CD4-positive, alpha-beta T cell treated with Interleukin-17A for 1 hour (primary cell): ENCODE measurements at places on chromosomes 3 and 15.

DNA sequence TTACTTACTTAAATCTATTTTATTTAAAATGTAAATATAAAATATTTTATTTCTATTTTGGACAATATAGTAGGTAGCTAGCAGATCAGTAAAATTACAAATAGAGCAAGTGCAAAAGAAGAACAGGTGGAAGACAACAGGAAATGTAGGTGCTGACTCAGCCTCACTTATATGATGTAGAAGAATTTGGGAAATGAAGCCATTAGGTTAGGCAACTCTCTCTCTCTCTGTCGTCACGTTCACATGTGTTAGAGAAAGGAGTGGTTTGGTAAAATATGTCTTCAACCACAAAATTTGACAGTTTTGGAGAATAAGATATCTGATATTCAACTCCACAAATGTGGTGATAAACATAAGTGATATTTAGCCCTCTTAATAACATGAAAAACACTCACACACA lies 532.5 kb upstream of the KCNMB2 start:
- DNase-seq = peak; percentile 7

- no peak for DNase-seq
Measured at GRCh38 chr3:139377378-139377777, 12.1 kb downstream of the COPB2 start.

DNA sequence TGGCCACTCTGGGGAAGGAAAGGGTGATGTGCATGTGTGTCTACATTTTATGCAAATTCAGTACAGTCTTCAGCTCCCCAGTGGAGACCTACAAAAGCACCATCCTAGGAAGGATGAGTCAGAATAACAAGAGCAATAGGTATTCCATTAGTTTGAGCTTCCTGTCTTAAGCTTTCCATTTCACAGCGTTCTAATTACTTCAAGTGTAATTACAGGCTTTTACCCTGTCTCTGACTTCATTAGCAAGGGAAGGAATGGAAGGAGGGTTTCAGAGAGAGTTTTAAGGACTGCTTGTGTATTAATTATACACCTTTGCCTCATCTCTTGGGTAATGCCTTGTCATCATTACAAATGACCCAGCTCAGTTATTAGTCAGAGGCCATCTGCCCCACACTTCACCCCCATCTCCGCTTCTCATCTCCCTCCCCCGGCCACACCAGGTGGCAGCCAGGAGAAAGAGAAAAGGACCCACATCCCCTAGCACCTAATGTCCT lies 202.8 kb upstream of the MRPL3 start:
- no peak for DNase-seq

- no peak for DNase-seq
Measured at GRCh38 chr3:45690336-45691035, 1.3 kb downstream of the SACM1L start.

DNA sequence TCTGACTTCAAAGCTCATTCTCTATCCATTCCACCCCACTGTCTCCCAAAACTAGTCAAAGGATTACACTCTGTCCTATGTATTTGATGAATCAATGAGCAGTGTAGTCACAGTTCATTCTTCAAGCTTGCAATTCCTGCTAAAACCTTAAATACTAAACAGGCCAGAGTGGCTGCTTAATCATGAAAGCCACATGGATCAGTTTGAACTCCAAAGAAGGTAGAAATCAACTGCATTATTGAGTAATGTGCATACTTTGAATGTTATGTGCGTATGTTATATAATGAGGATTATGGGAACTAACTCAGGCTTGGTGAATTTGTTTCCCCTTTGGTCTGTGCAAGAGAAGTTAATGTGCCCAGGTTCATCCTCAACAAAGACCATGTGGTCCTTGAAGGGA lies 45.4 kb downstream of the PRICKLE2 start:
- no peak for DNase-seq

DNA sequence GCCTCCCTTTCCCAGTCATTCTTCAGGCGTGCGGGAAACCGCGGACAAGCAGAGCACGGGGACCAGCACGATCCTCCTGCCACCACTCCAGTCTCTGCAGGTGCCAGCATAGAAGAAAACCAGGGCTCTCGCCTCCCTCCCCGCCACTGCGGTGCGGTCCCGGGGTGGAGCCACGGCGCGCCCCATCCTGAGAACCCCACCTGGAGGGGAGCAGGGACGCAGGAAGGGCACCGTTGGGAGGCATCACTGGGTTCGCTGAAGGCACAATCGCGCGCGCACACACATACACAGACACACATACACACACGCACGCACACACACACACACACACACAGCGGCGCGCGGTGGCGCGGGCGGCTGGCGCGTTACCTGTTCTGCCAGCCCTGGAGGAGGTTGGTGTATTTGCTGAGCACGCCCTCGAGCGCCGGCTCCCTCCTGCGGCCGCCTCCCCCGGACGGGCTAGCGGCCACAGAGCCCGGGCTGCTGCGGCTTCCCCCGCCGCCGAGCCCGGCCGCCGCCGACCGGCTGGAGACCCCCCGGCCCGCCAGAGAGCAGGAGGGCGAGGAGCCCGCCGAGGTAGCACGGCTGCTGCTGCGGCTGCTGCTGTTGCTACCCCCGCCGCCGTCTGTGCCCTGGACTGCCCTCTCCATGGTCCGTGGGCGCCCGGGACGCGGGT lies 394 bp downstream of the OSBPL10 start:
- peak; percentile 1 for DNase-seq

- DNase-seq = peak; percentile 57
Measured at GRCh38 chr3:179068779-179069530, 2.7 kb downstream of the ZMAT3 start.
